NCI-H1105 (cell line): ENCODE measurements at places on chromosomes 1 and 21.

DNA sequence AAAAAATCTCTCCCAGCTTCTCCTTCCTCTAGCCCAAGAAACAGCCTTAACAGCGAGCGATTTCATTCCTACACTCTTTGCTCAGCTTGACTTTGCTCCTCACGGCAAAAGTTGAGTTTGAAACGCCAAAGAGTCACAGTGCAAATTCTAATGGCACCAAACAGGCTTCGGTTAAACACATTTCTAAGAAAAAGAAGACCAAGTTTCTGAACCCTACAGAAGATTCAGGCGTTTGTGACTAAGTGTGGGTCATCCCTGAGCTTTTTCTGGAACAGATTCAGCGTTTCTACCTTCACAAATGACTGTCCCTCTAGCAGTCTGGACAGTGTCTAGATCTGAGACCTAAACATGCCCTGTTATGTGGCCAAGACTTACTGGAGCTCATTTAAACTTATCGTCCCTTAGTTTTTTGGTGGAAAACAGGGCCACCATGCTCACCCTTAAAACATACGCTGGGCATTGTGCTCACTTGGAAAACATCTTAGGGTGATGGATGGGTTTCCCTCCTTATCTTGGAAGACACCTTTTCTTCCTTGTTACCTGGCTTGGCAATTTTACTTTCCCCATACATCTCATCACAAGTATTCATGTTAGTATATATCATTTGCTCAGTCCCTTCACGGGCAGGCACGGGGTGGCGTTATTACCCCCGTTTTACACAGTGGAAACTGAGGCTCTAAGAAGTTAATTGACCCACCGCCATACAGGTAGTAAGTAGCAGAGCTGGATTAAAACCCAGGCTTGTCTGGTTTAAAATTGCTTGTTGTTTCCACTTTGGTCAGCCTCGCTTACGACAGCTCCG lies 1.0 kb downstream of the C1orf198 start:
- no peak for DNase-seq

- no peak for DNase-seq
Observed at GRCh38 chr21:35232545-35233176, 183.6 kb upstream of the RUNX1 start.

DNA sequence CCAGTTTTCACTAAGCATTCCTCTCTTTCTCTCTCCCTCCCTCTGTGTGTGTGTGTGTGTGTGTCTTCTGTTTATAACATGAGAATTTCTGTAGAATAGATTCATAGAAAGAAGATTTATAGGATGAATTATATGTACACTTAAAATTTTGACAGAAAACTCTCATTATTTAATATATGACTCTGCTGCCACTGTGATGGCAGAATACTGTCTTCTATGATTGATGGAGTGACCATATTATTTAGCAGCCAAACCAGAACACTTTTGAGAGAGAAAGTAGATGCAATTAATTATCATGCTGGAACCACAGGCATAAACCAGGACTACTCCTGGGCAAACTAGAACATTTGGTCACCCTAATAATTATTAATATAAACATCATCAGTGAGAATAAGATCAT lies 34.3 kb upstream of the XPR1 start:
- DNase-seq, result no peak

GRCh38 chr1:80056179-80056578 lies 1049.6 kb upstream of the ADGRL4 start:
- no peak for DNase-seq

GRCh38 chr1:225469051-225469450 lies 41.2 kb upstream of the LBR start:
- no peak for DNase-seq

GRCh38 chr1:226041419-226041818 lies 21.1 kb upstream of the H3-3A start:
- no peak for DNase-seq

DNA sequence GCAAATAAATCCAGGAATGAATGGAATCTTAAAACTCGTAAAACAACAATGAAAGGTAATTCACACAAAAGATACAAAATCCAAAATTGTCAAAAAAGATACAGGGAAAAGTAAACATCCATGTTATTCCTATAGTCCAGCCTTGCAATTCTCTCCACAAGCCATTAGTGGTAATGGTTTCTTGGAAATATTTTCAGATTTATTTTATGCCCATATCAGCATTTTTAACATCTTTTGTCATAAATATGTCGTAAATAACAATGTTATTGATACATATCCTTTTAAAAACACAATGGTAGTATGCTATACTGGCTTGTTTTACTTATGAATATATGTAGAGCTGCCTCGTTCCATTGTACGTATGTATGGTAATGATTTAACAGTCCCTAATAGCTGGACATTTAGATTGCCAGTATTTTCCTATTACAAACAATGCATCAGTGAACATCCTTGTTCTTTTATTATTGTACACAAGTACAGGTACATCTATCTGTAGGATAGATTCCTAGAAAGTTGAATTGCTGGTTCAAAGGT lies 30.6 kb downstream of the DNTTIP2 start:
- DNase-seq, result no peak

DNA sequence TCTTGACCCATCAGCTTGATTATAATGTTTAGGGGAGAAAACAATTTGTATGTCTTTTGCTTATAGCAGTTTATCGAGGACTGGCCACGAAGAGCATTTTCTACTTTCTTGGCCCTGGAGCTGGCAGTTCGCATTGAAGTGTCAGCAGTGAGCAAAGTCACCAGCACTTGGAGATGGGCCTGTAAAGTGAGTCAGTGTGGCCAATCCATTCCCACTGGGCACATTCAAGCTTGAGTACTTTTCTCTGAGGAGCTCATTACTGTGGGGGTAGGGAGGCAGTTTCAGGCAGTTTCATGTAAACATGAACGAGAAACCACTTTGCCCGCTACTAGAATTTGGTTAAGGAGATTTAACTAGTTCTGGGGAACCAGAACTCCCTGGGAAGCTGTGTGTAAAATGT lies 164.8 kb downstream of the PRDM2 start:
- no peak for DNase-seq

- no peak for DNase-seq
Observed at GRCh38 chr1:167107456-167107855, 13.6 kb downstream of the STYXL2 start.

DNA sequence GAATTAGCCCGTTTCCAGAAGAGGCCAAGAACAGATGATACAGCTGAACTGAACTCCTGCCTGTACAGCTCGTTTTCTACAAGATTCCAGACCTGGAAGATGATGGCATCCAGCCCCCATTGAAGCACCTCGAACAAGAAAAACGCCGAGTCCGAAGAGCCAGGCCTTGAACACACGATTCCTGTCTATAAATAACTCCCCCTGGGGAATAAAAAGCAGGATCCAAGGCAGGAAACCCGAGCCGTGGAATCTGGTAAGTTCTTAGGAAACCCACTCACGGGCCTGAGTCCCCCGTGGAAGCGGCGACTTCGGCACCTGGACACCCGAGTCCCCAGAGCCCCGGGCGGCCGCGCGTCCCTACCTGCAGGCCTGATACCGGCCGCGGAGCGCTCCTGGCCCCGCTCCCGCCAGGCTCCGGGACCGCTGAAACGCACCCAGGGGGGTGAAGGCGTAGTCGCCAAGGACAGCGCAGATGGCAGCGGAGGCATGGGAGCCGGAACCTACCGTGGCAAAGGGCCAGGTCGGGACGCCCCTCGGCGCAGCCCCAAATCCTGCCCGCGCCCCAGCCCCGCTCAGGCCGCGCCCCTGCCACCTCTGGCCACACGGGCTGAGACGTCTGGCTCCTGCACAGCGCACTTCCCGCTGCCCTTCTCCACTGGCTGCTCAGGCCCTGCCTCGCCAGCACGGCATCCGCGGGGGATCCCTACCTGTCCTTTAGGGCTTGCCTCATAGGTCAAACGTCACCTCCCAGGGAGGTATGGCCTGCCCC lies 14.0 kb upstream of the HLCS start:
- peak; percentile 55 for DNase-seq

DNA sequence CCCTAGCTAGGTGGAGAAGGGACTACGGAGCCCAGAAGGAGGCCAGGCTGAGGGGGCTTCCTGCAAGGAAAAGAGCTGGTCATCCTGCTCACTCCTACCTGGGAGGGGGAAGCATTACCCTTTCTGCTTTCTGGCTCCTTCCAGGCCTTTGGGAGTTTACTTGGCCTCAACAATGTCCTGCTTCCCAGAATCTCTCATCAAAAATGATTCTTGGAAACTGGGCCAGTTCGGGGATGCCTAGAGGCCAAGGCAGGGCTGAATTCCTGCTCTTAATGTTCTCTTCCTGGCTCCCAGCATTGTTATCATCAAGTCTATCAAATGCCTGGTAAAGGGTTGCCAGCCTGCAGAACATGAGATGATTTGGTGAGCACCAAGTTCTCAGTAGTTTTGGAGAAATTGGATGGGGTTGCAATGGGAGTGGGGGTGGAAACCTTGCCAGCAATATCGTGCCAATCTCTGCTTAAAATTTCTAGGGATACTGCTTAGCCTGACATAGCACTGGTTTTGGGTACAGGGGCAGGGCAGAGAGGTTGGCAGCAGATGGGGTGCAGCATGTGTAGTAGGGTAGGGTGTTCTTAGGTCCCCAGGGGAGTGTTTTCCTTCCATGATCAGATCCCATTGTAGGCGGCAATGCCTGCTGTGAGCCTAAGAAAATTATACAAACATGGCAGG lies 7.7 kb upstream of the PAFAH2 start:
- no peak for DNase-seq

DNA sequence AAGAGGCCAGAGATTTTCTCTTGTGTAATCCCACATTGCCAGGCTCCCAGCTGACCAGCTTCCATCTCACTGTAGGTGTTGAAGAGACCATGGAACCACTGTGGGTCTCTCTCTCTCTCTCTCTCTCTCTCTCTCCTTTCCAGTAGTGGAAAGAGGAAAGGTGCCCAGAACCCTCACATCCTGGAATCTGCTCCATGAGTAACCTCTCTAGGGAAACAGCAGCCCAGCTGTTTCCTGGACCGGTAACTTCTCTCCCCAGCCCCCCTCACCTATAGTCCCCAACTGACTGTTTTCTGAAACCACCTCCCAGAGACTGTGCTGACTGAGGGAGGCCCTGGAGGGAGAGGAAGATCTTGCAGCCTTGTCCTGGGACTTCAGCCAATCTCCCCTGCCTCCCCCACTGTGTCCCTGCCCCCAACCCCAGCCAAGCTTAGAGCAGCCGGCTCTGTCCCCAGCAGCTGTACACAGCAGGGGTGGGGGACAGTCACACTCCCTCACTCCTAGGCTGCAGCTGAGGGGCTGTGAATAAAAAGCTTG lies 20.6 kb upstream of the SLC45A3 start:
- no peak for DNase-seq

DNA sequence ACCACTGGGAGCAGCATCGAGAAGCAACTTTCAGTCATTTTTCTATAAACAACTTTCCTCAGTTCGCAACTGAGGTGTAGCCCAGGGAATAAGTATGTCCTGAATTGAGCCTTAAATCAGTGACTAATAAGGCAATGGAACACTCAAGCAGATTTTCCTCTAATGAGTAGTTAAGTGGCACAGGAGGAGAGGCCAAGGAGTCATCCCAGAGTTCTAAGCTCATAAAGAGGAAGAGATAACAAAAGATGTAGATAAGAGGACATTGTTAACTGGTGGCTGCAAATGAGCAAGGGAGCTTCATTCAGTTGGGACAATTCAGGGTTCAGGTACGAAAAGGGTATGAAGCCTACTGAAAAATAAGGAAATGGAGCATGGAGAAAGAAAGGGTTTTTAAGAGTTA lies 64.5 kb downstream of the LRRC40 start:
- no peak for DNase-seq

GRCh38 chr21:44703731-44704635 lies 7.0 kb downstream of the KRTAP10-12 start:
- DNase-seq, result no peak

GRCh38 chr1:147726168-147726567 lies 34.2 kb downstream of the GJA5 start:
- DNase-seq, result no peak

- no peak for DNase-seq
Observed at GRCh38 chr1:200053091-200053490, 25.6 kb downstream of the NR5A2 start.

DNA sequence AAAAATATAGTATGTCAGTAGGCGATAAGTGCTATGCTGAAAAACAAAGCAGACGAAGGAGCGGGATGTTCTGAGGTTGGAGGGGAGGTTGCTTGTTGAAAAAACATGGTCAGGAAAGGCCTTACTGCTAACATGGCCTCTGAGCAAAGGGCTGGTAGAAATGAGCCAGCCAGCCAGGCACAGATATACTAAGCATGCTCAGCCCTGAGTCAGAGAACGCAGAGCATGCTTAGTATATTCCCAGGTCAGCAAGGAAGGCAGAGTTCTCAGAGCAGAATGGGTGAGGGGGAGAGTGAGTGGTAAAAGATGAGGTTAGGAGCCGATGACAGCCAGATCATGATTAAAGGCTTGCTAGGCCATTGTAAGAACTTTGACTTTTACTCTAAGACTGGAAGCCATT lies 36.7 kb downstream of the ZBTB40 start:
- DNase-seq, result no peak

- DNase-seq, result peak; percentile 78
Observed at GRCh38 chr1:156727926-156728598, at the start of gene METTL25B. METTL25B (plus strand) TSS chr1:156728469; CDS start chr1:156729105, 636 bp downstream.

DNA sequence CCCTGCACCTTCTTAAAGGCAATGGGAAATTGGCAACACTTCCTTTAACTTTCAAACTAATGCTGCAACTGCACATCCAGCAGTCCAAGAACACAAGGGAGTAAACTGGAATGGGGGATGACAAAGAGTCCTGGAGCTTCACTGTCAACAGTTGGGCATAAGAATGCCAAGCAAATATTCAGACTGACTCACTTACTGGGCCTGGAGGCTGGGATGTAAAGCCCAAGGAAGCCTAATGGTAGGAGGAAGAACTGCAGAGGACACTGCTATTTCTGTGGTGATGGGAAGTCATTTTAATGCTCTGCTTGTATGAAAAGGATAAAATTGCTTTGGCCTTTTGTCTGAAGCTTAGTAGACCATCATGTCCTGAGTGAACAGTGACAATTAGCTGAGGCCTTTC lies 15.7 kb upstream of the DMRTA2 start:
- no peak for DNase-seq

GRCh38 chr1:240344918-240345317 lies 253.2 kb downstream of the FMN2 start:
- DNase-seq, result no peak

DNA sequence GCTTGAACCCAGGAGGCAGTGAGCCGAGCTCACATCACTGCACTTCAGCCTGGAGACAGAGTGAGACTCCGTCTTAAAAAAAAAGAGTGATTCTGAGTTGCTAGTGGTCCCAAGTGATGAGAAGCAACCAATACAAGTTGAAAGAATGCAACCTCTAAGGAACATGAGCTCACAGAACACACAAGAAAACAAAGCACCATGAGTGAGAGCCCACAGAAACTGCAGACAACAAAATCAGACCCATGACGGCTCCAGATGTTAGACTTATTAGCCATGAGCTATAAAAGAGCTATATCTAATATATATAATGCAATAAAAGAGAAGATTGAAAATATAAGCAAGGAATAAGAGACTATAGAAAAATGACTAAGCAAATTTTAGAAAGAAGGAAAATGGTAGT lies 50.0 kb downstream of the MATN1 start:
- no peak for DNase-seq

- DNase-seq, result no peak
Observed at GRCh38 chr1:188281921-188282320, 1453.2 kb downstream of the PLA2G4A start.

GRCh38 chr1:168340781-168341482 lies 60.3 kb downstream of the TBX19 start:
- DNase-seq, result no peak

- DNase-seq, result no peak
Observed at GRCh38 chr1:18326211-18326897, 154.4 kb upstream of the KLHDC7A start.

- no peak for DNase-seq
Observed at GRCh38 chr1:24551960-24552571, 3.8 kb upstream of the NCMAP start.
